ENCODE measurements at places on chromosomes 13 and 19. TPM values are rescaled to one million over a fixed set of nuclear protein-coding genes. Genes with fewer than 3 reads are reported as not detected.

Gene FEM1A
- 5.9 TPM for polyA plus RNA-seq

DNA sequence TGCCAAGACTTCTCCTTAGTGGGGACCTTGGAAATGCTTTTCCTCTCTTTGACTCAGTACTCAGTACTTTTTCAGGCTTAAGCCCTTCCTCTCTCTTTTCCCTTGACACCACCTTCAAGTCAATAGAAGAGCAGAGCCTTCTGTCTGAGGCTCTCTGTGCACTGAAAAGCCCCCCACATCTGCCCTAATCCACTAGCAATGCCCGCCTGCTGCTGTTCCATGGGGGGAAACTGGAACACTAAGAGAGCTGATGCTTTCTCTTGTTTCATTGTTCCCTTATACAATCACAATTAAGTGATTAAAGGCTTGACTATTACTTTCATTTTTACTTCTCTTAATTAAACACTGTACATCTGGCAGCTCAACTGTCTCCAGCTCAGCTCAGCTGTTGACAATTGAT lies 254.5 kb downstream of the SLITRK6 start:
- H3K4me1 ChIP-seq: no peaks in the 10 kb centered on the region
- no peaks in the 10 kb centered on the region for H3K36me3 ChIP-seq
- H3K27me3 ChIP-seq: no peaks in the 10 kb centered on the region
- no peak for DNase-seq
- no peak overlapping the region for H3K4me3 ChIP-seq

DNA sequence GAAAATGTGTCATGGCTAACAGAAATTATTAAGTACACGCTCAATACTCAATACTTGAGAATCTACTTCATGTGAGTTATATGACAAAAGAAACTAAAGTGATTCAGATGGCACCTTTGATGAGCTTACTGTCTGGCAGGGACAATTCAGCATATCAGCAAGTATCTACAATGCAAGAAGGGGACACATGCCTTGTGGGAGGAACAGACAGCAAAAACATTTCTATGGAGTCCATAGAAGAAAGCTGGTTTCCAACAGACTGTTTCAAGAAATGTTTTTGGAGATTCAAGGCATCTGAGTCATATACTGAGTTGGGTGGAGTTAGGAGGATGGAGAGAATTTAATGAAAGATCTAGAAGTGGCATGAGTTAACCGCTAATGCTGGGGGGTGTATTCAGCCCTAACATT lies 54.7 kb downstream of the MBNL2 start:
- no peaks in the 10 kb centered on the region for H3K36me3 ChIP-seq
- H3K4me1 ChIP-seq: peaks cover 79% of the 10 kb centered on the region
- DNase-seq: no peak
- no peak overlapping the region for H3K4me3 ChIP-seq
- H3K27me3 ChIP-seq: no peaks in the 10 kb centered on the region

DNA sequence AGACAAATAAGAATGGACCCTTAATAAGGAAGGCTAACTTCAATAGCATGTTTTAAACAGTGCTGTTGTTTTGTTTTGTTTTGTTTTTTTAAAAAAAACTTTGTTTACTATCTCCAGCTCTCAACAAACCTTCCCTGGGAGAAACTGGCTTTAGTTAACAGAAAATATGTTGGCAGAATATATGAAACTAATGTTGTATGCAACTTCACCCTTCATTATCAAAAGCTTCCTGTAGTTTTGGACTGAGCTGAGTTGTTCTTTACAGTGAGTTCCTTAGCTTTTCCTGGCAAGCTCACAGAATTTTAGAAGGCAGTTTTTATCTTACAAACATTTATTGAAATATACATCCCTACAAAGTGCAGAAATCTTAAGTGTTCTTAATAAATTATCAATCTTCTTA lies 2480.7 kb upstream of the PCDH20 start:
- H3K4me3 ChIP-seq: no peak overlapping the region
- DNase-seq: no peak
- no peaks in the 10 kb centered on the region for H3K27me3 ChIP-seq
- H3K27ac ChIP-seq: no peak overlapping the region

Gene KL
- polyA plus RNA-seq: not detected

- H3K27me3 ChIP-seq: no peaks in the 10 kb centered on the region
- no peak for DNase-seq
- H3K4me3 ChIP-seq: no peak overlapping the region
- H3K36me3 ChIP-seq: no peaks in the 10 kb centered on the region
These were observed 314.1 kb downstream of the FOXO1 start for GRCh38 chr13:40352380-40352778.

- H3K4me3 ChIP-seq: no peak overlapping the region
- no peak overlapping the region for H3K27ac ChIP-seq
- DNase-seq: no peak
- no peaks in the 10 kb centered on the region for H3K27me3 ChIP-seq
- H3K36me3 ChIP-seq: no peaks in the 10 kb centered on the region
- no peaks in the 10 kb centered on the region for H3K4me1 ChIP-seq
These were observed 52.1 kb downstream of the MYO9B start for GRCh38 chr19:17127671-17128070.

Gene KCNC3
- 0.30 TPM for polyA plus RNA-seq

Gene LHFPL6
- polyA plus RNA-seq: 19.4 TPM

GRCh38 chr13:114309806-114310410 lies 4.4 kb upstream of the CHAMP1 start:
- H3K27ac ChIP-seq: no peak overlapping the region
- H3K4me3 ChIP-seq: no peak overlapping the region
- DNase-seq: no peak
- no peaks in the 10 kb centered on the region for H3K27me3 ChIP-seq
- H3K36me3 ChIP-seq: peaks cover 4% of the 10 kb centered on the region

DNA sequence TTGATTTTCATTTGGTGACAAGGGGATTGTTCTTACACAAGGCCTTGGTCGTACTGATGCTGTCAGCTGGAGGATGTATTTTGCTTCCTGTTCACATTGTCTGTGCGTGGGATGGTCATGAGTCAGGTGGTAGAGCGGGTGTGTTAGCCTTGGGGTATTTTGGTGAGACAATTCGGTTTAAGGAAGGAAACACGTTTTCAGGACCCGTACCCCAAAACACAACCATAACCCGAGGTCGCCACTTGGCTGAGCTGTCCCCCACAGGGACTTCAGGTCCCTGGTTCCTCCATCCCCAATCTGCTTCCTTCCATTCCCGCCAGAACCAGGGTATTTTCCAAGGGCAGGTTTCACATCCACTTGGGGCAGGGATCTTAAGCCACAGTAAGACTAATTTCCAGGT lies 15.0 kb downstream of the MYO9B start:
- H3K27me3 ChIP-seq: no peaks in the 10 kb centered on the region
- DNase-seq: no peak
- peaks cover 23% of the 10 kb centered on the region for H3K4me1 ChIP-seq
- no peak overlapping the region for H3K4me3 ChIP-seq
- H3K27ac ChIP-seq: peak overlapping the region; percentile 4

- H3K27ac ChIP-seq: peak overlapping the region; percentile 56
- peak overlapping the region; percentile 88 for H3K4me3 ChIP-seq
- H3K36me3 ChIP-seq: no peaks in the 10 kb centered on the region
- peak; percentile 36 for DNase-seq
These were observed 839 bp upstream of the CKAP2 start for GRCh38 chr13:52454459-52454819.

GRCh38 chr19:11405846-11406643 lies 13.1 kb downstream of the RGL3 start:
- no peak overlapping the region for H3K27ac ChIP-seq
- no peaks in the 10 kb centered on the region for H3K27me3 ChIP-seq
- DNase-seq: no peak
- no peaks in the 10 kb centered on the region for H3K36me3 ChIP-seq

GRCh38 chr19:15282311-15282705 lies 50.0 kb downstream of the BRD4 start:
- H3K36me3 ChIP-seq: no peaks in the 10 kb centered on the region
- no peak overlapping the region for H3K4me3 ChIP-seq
- DNase-seq: no peak

Gene LRRC8E
- 1.3 TPM for polyA plus RNA-seq

Gene LILRB2
- polyA plus RNA-seq: not detected

- no peaks in the 10 kb centered on the region for H3K36me3 ChIP-seq
- no peak overlapping the region for H3K4me3 ChIP-seq
- H3K27me3 ChIP-seq: peaks cover 1% of the 10 kb centered on the region
- H3K27ac ChIP-seq: no peak overlapping the region
- no peak for DNase-seq
These were observed 51.7 kb downstream of the TNFSF11 start for GRCh38 chr13:42625611-42626010.

DNA sequence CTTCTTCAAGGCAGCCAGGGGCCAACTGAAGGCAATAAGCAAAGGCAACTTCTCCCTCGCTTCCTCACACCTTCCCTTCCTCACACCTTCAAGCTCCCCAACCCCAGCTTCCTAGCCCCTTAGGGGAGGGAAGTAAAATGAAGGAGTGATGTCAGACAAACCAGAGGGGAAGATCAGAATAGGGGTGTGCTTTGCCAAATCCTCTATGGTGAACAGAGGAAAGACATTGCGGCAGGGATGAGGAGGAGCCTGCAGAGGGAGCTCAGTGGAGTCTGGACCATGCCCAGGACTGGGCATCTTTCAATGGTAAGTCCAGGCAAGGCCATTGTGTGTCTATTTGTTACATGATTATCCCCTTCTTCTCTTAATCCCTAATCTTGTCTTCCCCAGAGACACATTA lies 164.0 kb downstream of the TSHZ3 start:
- H3K27me3 ChIP-seq: no peaks in the 10 kb centered on the region
- H3K4me3 ChIP-seq: no peak overlapping the region
- H3K27ac ChIP-seq: no peak overlapping the region

GRCh38 chr19:3359919-3360420 lies 6.4 kb upstream of the NFIC start:
- no peak for DNase-seq
- H3K36me3 ChIP-seq: no peaks in the 10 kb centered on the region
- H3K4me3 ChIP-seq: peak overlapping the region; percentile 67
- peak overlapping the region; percentile 11 for H3K27ac ChIP-seq
- peaks cover 11% of the 10 kb centered on the region for H3K4me1 ChIP-seq

DNA sequence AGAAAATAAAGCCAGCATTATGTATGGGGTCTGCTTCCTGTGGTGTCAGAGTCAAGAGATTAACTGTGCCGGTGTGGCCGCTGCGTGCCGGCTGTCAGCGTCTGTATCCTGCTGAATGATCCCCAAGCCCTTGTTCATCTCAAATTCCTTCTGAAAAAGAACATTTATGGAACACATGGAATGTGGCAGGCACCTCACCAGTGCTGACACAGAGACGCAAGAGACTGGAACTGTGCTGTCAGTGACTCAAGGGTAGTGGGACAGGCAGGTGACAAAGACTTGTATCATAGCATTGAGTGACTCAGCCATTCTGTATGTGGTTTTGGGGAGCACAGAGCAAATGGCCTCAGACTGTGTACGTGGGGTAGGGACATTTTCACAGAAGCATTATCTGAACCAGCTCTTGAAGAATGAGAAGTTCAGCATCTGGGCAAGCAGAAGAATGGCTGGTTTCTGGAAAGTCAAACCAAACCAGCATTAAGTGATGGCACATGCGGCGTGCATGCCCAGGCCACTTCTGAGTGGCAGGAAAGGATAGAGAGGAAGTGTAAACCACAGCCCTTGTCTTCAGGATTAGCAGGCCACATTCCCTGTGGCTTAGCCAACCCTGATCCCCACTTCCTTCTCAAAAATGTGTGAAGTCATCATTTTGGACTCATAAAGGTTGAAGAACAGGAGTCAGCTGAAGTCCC lies 54.0 kb upstream of the IRS2 start:
- H3K4me1 ChIP-seq: no peaks in the 10 kb centered on the region
- H3K27ac ChIP-seq: no peak overlapping the region
- no peak overlapping the region for H3K4me3 ChIP-seq
- no peaks in the 10 kb centered on the region for H3K27me3 ChIP-seq
- no peak for DNase-seq

GRCh38 chr19:8615813-8616596 lies 5.5 kb upstream of the ADAMTS10 start:
- H3K36me3 ChIP-seq: no peaks in the 10 kb centered on the region
- no peak overlapping the region for H3K4me3 ChIP-seq
- no peaks in the 10 kb centered on the region for H3K27me3 ChIP-seq
- DNase-seq: peak; percentile 43

Gene TMEM38A
- polyA plus RNA-seq: 2.0 TPM

DNA sequence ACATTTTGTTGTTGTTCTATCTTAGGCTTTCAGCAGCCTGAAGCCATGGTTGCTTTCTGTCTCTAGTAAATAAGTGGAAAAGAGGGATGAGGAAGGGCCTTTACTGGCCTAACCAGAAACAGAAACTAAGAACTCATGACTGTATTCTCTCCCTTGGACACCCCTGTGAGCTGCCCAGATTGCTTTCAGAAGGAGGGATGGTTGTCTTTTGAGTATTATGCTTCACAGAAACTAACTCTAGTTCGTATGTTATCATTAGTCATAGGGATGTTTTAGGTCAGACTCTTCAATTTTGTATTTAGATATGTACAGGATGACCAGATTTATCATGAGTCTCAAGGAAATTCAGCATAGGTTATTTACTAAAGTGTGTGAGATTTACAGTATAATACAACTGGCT lies 17.5 kb downstream of the BORA start:
- H3K4me3 ChIP-seq: no peak overlapping the region
- no peak overlapping the region for H3K27ac ChIP-seq
- H3K36me3 ChIP-seq: peaks cover 12% of the 10 kb centered on the region
- no peaks in the 10 kb centered on the region for H3K4me1 ChIP-seq
- no peaks in the 10 kb centered on the region for H3K27me3 ChIP-seq

Measured in endothelial cell of umbilical vein (primary cell).